ENCODE measurements at places on chromosomes 4 and X.

- no peak for DNase-seq
Observed at GRCh38 chr4:27836523-27836922, 975.9 kb downstream of the STIM2 start.

- DNase-seq, result no peak
Observed at GRCh38 chr4:161762796-161763195, 401.0 kb downstream of the FSTL5 start.

- no peak for DNase-seq
Observed at GRCh38 chr4:37872310-37872988, 18.4 kb upstream of the TBC1D1 start.

- DNase-seq, result no peak
Observed at GRCh38 chrX:96425200-96425599, 259.4 kb upstream of the DIAPH2 start.

DNA sequence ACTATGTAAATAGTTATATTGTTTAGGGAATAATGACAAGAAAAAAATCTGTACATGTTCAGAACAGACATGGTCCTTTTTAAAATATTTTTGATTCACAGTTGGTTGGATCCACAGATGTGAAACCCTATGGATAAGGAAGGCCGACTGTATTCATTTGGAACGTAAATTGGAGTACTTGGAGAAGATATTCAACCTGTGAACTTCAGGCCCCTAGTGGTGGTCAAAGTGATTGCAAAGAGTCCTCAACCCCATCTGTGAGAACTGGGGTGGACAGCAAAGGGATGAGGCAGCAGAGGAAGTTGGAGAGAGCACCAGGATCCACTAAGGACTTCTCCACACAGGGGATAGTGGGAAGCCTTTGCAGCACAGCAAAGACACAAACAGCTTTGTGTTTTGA lies 6.2 kb upstream of the CXCL13 start:
- no peak for DNase-seq

DNA sequence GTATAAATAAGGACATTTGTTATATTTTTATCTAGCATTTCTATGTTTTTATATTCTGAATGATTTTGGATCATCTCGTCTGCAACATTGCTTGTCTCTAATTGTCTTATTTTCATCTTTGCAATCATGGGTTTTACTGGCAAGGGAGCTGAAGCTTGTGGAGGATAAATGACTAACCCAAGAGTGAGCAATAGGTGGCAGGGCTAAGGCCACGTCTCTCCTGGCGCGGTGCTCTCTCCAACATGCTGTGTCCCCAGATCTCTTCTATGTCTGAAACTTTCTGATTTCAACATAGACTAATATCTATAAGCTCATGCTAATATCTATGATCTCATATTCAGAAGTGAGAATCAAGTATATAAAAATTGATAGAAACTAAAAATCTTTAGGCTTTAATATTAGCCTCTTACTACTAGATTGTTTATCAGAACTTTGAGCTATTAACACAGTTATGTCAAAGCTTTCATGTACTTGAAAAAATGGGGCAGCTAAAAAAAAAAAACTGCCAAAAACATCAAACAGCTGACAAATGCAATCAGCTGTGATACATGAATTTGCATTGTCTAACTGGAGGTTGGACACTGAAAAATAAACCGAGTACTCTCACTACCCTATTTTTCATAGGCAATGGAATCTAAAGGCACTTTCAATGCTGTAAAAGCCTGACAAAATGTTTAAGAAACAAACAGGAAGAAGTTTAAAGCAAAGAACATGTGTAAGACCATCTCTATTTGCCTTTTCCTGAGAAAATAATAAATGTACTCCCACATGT lies 169.2 kb downstream of the TMA16 start:
- no peak for DNase-seq

GRCh38 chr4:54659749-54660535 lies 2.2 kb downstream of the KIT start:
- no peak for DNase-seq

GRCh38 chr4:7828011-7828720 lies 111.5 kb downstream of the AFAP1 start:
- DNase-seq, result peak; percentile 61

- no peak for DNase-seq
Observed at GRCh38 chrX:109537324-109537665, 651 bp downstream of the NXT2 start.

DNA sequence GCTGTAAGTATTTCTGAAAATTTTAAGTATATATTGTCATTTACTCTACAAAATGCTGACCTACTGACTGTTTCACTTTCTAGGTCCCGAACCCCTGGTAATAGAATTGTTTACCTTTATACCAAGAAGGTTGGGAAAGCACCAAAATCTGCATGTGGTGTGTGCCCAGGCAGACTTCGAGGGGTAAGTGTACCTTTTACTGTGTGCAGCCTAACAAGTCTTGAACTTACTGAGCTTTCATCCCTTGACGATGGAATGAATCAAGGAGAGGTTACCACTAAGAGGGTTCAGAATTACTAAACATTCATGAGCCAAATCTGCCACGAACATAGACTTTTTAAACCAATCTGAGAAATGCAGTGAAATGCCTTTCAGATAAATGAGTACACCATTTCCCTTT lies 1.6 kb downstream of the RPL34 start:
- no peak for DNase-seq

GRCh38 chr4:77014256-77014655 lies 61.5 kb downstream of the CCNI start:
- DNase-seq, result no peak

DNA sequence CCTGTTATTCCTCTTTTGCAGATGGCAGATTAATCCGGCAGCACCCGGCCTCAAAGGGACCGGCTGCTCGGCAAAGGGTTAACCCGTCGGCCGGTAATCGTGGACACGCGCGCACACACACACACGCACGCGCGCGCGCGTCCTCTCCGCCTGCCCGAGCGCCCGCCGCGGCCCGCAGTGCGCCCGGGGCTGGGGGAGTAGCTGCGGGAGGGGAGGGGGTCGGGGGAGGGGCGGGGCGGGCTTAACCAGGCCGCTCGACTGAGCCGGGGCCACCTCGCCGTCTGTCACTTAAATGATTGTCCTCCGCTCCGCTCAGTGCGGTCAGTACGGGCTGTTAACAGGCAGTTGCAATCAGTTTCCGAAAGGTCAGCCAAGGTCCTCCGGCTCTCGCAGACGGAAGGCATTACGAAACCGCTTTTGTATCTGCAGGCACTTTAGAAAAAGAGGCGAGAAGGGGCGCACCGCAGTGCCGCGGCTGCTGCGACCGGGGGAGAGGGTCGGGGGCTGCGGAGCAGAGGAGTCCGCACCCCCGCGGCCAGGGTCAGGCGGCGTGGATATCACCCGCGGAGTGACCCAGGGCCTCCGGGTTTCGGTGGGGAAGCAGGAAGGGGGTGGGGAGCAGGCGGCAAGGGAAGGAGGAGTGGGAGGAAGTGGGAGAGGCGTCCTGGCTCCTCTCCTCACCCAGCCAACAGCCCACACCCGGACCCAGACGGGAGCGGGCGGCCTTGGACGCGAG lies 57.3 kb upstream of the BCOR start:
- DNase-seq, result no peak

DNA sequence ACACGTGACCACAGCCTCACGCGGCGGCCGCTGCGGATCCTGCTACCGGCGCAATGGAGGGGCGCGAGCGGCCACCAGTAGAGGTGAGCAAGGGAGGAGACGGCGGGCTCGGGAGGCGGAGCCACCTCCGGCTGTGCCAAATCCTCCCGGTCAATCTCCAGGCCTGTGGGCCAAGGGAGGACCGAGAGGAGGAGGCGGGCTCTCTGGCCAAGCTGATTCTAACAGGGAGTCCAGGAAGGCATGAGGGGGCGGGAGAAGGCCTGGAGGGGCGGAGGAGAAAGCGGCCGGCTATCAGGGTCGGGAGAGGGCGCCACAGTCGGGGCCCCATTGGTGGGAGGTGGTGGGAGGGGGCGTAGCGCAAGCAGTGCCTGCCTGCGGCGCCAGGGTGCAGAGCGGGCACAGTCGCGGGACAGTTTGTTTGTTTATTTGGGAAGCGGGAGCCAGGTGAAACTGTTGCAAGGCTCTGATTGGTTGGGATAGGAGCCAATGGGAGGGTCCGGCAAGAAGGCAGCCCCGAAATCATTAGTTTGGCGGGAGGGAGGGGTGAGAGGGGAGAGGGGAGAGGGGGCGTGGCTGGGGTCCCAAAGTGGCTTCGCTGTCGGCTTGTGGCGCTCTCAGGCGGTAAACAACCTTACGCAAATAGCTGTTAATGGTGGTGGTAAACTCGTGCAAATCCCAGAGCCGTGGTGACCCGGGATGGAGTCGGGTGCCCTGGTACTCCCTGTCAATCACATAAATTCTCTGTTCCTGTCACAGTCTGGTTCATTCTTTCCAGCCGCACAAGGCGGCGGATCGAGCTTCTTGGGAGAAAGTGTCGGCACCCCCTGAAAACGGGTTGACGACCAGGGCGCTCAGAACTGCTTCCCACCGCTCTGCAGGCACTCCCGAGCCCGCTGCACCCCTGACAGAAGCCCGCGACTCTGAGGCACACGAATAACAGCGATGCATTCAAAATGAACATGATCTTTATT lies at the start of gene IRS4:
TSS of gene IRS4 (minus strand) at position 55 of the 971 bp plus-strand sequence.
- no peak for DNase-seq

DNA sequence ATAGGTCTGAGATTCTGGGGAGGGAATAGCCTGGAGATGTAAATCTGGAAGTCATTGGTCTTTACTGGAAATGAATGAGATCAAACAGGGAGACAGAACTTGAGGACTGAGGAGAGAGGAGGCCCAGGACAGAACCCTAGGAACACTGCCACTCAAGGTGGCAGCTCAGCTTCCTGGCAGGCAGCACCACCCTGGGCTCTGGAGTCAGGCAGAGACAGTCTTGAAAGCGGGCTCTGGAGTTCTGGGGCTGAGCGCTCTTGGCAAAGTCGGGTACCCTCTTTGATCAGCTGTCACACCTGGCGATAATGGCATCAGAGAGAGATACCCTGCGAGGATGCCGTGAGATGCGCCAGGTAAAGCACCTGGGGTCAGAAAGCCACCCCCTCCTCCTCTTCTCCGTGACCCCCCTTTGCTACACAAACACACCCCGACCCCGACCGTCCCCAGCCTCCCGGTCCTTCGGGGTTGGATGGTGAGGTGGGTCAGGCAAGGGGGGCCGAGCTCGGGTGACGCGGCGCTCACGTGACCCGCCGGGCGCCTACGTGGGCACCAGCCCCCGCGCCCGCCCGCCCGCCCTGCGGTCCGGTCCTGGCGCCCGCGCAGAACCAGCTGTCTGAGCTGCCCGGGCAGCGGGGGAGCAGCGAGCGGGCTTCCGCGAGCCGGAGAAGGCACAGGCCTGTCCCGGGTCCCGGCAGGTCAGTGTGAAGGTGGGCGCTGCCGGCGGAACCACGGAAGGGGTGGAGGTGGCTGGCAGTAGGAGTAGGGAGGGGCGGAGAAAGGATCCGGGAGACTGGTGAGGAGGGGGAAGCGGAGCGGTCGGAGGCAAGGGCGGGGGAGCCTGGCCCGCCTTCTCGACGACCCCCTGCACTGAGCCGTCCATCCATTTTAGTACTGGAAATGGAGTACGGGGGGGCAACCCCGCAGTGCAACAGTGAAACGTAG lies at the start of gene TCEAL3:
TSS of gene TCEAL3 (plus strand) at position 600 of the 942 bp plus-strand sequence. CDS start 1,102 bp downstream, outside the sequence.
- no peak for DNase-seq

- peak; percentile 1 for DNase-seq
Observed at GRCh38 chrX:108090491-108091263, 665 bp downstream of the PSMD10 start.

- DNase-seq, result no peak
Observed at GRCh38 chrX:43985511-43985910, 12.3 kb upstream of the NDP start.

DNA sequence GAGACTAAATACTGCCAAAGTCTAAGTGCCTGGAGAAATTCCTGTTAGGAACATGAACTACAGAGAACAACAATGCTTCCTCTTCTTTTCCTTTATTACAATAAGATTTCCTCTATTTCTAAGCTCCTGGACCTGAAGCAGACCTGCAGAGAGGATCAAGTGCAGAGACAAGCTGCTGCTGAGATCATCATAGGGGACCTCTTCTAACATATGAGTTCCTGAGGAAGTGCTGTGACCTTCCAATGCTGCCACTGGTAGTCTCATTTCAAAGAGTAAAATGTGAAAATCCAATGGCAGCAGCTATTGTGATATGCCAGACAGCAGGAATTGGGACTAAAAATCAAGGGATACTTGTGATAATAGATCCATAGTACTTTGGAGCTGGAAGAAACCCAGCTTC lies 28.0 kb downstream of the CCNG2 start:
- no peak for DNase-seq

DNA sequence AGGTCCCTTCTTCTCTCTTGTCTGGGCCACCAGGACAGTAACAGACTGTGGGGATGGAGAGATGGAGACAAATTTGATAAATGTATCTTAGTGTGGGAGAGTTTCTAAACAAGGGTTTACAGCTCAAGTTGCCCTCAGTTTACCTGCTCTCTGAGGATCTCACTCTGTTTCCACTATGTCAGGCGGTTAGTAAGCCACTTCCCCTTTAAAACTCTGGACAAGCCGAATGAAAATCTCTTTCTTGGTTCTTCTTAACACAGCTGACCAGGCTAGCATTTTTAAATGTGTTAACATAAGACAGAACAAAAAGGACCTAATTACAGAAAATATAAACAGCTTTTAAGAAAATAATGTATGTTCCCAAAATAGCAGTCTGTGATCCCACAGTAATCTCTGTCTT lies 2.9 kb upstream of the SCARB2 start:
- DNase-seq, result no peak

GRCh38 chr4:141711211-141711610 lies 74.8 kb downstream of the IL15 start:
- no peak for DNase-seq

GRCh38 chrX:94551831-94552230 lies 877.8 kb downstream of the FAM133A start:
- no peak for DNase-seq

GRCh38 chr4:154660052-154660451 lies 47.6 kb upstream of the FGG start:
- DNase-seq, result no peak

DNA sequence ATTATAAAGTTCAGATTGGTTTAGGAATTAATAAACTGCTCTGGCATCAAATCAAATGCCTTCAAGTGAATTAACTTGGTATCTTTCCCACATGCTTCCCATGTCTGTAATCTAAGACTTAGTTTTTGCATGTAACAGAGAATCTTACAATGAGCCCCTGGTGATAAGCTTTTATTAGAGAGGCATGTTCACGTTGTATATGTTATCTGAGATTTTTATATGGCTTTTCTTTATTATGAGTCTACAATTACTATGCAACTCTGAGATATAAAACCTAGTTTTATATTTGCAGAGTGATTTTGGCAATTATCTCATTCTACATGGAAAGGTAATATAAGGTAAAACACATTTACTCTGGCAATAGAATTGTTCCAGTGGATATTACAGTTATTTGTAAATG lies 1578.4 kb upstream of the IGFBP7 start:
- no peak for DNase-seq

DNA sequence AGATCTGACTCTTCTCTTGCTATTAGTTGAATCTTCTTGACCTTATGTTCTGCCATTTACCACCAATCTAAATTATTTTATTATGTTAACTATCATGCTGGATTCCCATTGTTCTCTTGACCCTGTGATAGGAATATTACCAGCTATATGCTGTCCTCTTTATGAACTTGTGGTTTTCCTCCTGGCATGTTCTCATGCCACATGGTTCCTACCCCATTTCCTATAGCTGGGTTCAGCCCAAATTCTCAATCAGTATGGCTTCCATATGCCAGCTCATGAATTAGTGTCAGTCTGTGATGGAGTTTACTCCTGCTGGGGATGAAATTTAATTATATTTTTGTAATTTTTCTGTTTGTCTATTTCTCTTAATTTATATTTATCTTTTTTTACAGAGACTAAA lies 430.5 kb downstream of the SMARCA1 start:
- no peak for DNase-seq

All from T-helper 1 cell (primary cell).